ENCODE measurements at places on chromosomes 1 and 21. TPM values are rescaled to one million over a fixed set of nuclear protein-coding genes. Genes with fewer than 3 reads are reported as not detected.

The SFN gene
- total RNA-seq = not detected

GRCh38 chr1:118815909-118816308, 172.2 kb downstream of the TBX15 start:
- H3K4me3 ChIP-seq = no peak overlapping the region
- no peak overlapping the region for H3K27ac ChIP-seq
- H3K4me1 ChIP-seq = no peaks in the 10 kb centered on the region
- DNase-seq = no peak
- no peaks in the 10 kb centered on the region for H3K36me3 ChIP-seq

DNA sequence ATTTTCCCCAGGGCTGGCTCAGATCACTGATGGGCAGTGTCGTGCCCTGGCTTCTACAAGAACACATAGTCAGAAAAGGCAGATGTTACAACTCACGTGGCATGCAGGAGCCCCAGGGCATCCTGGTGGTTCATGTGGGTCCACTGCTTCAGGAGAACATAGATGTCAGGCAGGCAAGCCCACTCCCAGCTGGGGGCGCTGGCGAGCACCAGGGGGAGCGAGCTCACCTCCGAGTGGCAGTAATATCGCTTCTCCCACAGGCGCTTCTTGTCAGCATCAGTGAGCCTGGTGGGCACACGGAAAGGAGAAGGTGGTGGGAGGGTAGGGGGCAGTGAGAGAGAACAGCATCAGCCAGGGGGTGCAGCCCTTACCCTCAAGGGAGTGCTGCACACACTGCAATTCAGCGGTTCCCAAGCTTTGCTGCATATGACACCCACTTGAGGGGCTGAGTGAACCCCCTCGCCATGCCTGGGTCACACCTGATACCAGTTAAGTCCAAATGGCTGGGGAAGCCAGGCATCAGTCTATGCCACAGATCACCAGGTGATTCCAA, 34.3 kb upstream of the PPP1R15B start:
- no peak overlapping the region for H3K27ac ChIP-seq
- no peak overlapping the region for H3K4me3 ChIP-seq
- no peak for DNase-seq
- H3K4me1 ChIP-seq = no peaks in the 10 kb centered on the region

DNA sequence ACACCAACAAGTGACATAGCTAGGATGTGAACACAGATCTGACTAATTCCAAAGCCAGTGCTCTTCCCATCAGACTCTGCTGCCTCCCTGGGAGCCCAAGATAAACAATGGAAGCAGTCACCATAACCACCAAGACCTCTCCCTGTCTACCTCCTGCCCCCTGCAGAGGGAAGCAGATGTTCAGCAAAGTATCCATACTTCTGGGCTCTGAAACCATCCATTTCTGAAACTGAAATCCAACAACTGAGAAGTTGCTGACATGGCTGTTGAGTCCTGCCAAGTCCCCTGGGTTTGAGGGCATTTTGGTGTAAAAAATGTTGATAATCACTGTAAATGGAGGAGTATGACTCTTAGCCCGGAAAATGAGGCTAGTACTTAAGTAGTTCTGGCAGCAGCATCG, 102.1 kb downstream of the TYW3 start:
- no peak overlapping the region for H3K4me3 ChIP-seq
- no peaks in the 10 kb centered on the region for H3K27me3 ChIP-seq
- DNase-seq = no peak
- H3K27ac ChIP-seq = no peak overlapping the region

- H3K4me3 ChIP-seq = peak overlapping the region; percentile 87
- H3K27ac ChIP-seq = peak overlapping the region; percentile 81
- H3K27me3 ChIP-seq = no peaks in the 10 kb centered on the region
- H3K36me3 ChIP-seq = no peaks in the 10 kb centered on the region
- DNase-seq = peak; percentile 88
These were observed 29.1 kb upstream of the A3GALT2 start for GRCh38 chr1:33349778-33350610.

The PRAMEF1 gene
- not detected for total RNA-seq

DNA sequence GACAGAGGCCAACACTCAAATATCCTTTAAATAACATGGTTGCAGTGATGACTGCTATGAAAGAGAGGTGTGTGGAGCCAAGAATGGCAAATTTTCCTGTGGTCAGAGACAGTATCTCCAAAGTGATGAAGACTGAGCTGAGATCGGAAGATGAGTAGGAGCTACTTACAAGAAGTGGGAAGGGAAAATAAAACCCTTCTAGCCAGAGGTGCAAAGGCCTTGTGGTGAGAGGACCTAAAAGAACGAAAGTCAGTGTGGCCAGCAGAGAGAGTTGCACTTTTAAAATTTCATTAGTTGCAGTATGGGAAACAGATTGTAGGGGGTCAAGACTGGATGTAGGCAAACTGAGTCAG, 17.8 kb downstream of the SLAMF7 start:
- no peak overlapping the region for H3K27ac ChIP-seq
- no peak for DNase-seq
- H3K27me3 ChIP-seq = no peaks in the 10 kb centered on the region
- no peaks in the 10 kb centered on the region for H3K36me3 ChIP-seq

The PAQR7 gene
- total RNA-seq = 96.4 TPM

The DCDC2B gene
- total RNA-seq = not detected

The RHOU gene
- 20.5 TPM for total RNA-seq

GRCh38 chr1:67294836-67295617, 12.6 kb upstream of the IL12RB2 start:
- DNase-seq = no peak
- H3K4me3 ChIP-seq = no peak overlapping the region
- H3K27ac ChIP-seq = no peak overlapping the region

- H3K4me3 ChIP-seq = no peak overlapping the region
- H3K4me1 ChIP-seq = no peaks in the 10 kb centered on the region
- H3K36me3 ChIP-seq = no peaks in the 10 kb centered on the region
- H3K27me3 ChIP-seq = no peaks in the 10 kb centered on the region
These were observed 22.7 kb downstream of the NAV1 start for GRCh38 chr1:201561601-201562000.

- no peak for DNase-seq
- no peaks in the 10 kb centered on the region for H3K4me1 ChIP-seq
- no peaks in the 10 kb centered on the region for H3K27me3 ChIP-seq
- H3K27ac ChIP-seq = no peak overlapping the region
These were observed 19.9 kb downstream of the LCE3E start for GRCh38 chr1:152546704-152547103.

GRCh38 chr1:22064751-22065402, 12.4 kb downstream of the CDC42 start:
- no peak for DNase-seq
- no peak overlapping the region for H3K4me3 ChIP-seq
- H3K36me3 ChIP-seq = no peaks in the 10 kb centered on the region
- no peaks in the 10 kb centered on the region for H3K27me3 ChIP-seq
- H3K4me1 ChIP-seq = peaks cover 32% of the 10 kb centered on the region

- no peaks in the 10 kb centered on the region for H3K27me3 ChIP-seq
- H3K4me3 ChIP-seq = no peak overlapping the region
- no peaks in the 10 kb centered on the region for H3K4me1 ChIP-seq
These were observed 95.7 kb downstream of the ATP6V1G3 start for GRCh38 chr1:198444792-198445191.

DNA sequence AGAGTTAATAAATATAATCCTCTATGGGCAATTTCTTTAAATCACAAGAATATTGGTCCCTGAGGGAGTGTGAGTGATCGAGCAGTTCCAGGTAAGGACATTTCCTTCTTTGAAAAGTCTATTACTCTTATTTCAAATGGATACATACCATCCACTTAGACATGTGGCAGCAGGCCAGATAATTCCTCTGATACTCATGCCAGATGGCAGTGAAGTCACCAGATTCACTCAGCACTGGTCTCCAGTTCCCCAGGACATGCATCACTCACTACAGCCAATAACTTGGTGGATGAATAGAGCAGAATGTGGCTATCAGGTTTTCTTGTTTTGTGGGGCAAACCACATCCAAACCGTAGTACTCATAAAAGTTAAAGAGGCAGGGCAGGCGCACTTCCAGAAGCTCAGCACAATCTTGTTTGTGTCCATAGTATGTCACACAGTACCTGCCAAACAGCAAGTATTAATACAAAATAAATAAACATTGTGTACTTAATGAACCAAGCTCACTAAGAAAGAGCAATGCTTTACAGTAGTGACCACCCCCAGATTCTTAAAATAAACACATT, 74.2 kb upstream of the CD53 start:
- no peaks in the 10 kb centered on the region for H3K36me3 ChIP-seq
- no peak overlapping the region for H3K27ac ChIP-seq
- H3K4me1 ChIP-seq = no peaks in the 10 kb centered on the region
- H3K27me3 ChIP-seq = no peaks in the 10 kb centered on the region
- no peak for DNase-seq

- H3K36me3 ChIP-seq = no peaks in the 10 kb centered on the region
- no peak overlapping the region for H3K27ac ChIP-seq
- DNase-seq = no peak
- H3K4me3 ChIP-seq = no peak overlapping the region
These were observed 7.7 kb downstream of the CNIH3 start for GRCh38 chr1:224623743-224624333.

GRCh38 chr21:27639286-27639685, 672.4 kb upstream of the ADAMTS5 start:
- H3K27me3 ChIP-seq = no peaks in the 10 kb centered on the region
- no peak overlapping the region for H3K27ac ChIP-seq
- no peaks in the 10 kb centered on the region for H3K36me3 ChIP-seq
- no peaks in the 10 kb centered on the region for H3K4me1 ChIP-seq

DNA sequence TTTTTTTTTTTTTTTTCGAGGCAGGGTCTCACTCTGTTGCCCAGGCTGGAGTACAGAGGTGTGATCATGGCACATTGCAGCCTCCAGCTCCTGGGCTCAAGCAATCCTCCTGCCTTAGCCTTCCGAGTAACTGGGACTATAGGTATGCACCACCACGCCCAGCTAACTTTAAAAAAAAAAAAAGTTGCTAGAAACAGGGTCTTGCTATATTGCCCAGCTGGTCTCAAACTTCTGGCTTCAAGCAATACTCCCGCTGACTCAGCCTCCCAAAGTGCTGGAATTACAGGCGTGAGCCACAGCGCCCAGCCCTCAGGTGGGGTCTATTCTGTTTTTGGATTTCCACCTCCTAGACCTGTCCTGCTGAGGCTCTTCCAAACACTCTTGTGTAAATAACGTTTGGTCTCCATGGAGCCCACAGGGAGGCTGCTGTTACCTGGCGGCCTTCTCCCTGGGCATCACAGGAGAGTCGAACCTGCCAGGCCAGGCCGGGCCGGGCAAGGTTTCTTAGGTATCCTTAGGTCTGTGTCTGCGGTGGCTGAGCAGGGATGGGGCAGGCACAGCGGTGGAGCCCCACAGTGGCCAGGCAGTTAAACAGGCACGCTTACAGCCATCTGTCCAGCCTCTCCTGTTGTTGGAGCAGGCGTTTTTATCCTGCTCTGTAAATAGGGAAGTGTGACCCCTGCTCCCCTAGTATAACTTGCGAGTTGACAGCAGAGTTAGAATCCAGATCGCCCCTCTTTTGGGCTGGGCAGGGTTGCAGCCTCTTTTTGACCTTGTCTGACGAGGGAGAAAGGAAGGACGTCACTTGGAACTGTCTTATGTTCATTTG, 18.8 kb downstream of the PLEKHM2 start:
- H3K36me3 ChIP-seq = no peaks in the 10 kb centered on the region
- DNase-seq = peak; percentile 51
- H3K27me3 ChIP-seq = no peaks in the 10 kb centered on the region
- peak overlapping the region; percentile 85 for H3K27ac ChIP-seq
- H3K4me3 ChIP-seq = no peak overlapping the region

GRCh38 chr1:214029796-214030195, 42.0 kb downstream of the PROX1 start:
- H3K4me3 ChIP-seq = no peak overlapping the region
- peaks cover 18% of the 10 kb centered on the region for H3K4me1 ChIP-seq
- H3K36me3 ChIP-seq = no peaks in the 10 kb centered on the region
- peak overlapping the region; percentile 68 for H3K27ac ChIP-seq
- no peak for DNase-seq

DNA sequence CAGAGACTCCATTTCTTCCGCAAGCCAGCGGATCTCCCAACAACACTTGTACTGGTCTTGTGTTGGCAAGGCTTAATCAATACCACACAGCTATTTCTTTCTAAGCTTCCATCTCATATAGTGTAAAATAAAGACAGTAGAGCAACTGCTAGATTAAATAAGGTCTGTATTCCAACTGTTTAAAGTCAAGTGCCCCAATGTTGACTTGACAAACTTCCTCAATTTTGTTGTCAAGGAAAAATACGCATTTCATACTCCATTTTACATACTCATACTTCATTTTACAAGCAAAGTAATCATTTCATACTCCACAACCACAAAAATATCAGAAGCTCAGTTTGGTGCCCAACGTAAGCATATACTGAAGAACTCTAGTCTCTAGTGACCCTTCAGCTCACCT, 143.0 kb downstream of the RERE start:
- DNase-seq = no peak
- H3K27me3 ChIP-seq = no peaks in the 10 kb centered on the region
- H3K4me1 ChIP-seq = no peaks in the 10 kb centered on the region
- H3K36me3 ChIP-seq = no peaks in the 10 kb centered on the region

DNA sequence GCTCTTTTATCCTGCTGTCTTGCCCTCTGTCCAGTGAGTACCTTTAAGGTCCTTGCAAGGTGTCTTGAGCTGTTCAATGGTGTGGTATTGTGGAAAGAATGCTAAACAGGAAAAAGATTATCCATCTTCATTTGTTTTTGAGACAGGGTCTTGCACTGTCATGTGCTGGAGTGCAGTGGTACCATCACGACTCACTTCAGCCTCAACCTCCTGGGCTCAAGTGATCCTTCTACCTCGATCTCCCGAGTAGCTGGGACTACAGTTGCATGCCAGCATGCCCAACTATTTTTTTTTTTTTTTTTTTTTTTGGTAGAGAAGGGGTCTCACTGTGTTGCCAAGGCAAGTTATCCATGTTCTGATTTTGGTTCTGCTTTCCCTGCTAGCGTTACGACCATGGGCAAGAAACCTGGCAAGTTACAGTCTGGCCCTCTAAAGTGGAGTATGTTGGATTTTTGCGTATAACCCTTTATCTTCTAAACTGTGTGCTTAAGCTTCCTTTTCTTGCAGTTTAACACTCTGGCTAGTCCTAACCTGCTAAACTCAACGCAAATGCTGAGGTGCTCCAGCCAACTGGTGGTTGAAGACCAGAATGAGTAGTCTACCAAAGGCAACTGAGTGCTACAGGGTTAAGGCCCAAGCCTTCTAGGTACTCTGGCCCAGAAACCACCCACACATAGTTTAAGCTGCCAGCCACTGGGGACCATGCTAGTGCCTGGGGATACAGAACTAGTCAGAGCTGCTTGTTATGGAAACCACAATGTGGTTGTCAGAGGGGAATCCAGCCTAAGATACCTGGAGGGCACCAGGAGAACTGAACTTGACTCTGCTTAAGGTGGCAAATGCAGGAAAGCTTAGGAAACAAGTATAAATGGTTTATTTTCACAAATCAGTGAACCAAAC, 7.9 kb downstream of the RPL11 start:
- no peaks in the 10 kb centered on the region for H3K36me3 ChIP-seq
- H3K27ac ChIP-seq = no peak overlapping the region
- peaks cover 3% of the 10 kb centered on the region for H3K4me1 ChIP-seq
- no peak overlapping the region for H3K4me3 ChIP-seq
- no peak for DNase-seq

The OVAAL gene
- not detected for total RNA-seq

The UBXN10 gene
- total RNA-seq = 3.8 TPM

All from ovary (tissue), 10 donors.